ELR (cell line): ENCODE measurements at places on chromosomes 1 and 21.

DNA sequence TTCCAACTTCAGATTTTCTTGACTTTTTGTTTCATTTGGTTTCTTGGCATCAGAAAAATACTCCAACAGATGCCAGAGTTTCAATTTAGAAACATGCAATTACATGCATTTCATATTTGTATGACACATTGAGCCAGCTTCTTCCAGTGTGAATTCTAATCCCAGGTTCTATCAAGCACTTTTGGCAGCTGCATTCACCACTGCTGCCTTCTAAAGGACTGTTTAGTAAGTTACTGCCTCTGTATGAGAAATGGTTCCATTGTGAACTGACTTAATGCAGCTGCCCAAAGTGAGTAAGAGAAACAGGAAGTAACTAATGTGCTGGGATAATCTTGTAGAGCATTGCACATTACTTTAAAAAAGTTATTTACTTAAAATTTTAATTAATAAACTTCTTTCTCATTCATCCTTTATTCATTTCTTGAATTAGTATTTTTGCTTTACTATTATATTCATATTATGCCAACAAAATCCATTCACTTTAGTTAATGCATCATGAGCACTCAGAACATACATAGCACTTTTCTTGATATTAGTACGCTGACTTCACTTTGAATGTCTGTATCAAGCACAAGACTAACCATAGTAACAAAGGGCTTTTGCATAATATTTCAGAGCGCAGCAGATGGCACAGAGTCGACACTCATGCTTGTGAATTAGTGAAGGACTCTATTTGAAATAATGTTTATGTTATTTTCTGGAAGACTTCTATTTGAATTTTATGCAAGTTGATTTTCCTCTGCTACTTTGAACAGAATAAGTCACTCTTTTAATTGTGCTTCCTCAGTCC is 9.8 kb downstream of the RGS18 start:
- DNase-seq, result peak; percentile 6

- peak; percentile 10 for DNase-seq
These were observed 342.0 kb upstream of the CAMK1G start for GRCh38 chr1:209241487-209241886.

GRCh38 chr21:46151261-46151988 is 4.0 kb downstream of the FTCD start:
- DNase-seq, result no peak

GRCh38 chr1:53339736-53340635 is 12.1 kb upstream of the LRP8 start:
- no peak for DNase-seq

GRCh38 chr1:147853391-147853790 is 49.2 kb upstream of the GJA8 start:
- DNase-seq, result peak; percentile 30

- no peak for DNase-seq
These were observed 720.4 kb upstream of the ADGRL4 start for GRCh38 chr1:79726911-79727310.

GRCh38 chr1:87513255-87513654 is 184.6 kb downstream of the LMO4 start:
- no peak for DNase-seq

DNA sequence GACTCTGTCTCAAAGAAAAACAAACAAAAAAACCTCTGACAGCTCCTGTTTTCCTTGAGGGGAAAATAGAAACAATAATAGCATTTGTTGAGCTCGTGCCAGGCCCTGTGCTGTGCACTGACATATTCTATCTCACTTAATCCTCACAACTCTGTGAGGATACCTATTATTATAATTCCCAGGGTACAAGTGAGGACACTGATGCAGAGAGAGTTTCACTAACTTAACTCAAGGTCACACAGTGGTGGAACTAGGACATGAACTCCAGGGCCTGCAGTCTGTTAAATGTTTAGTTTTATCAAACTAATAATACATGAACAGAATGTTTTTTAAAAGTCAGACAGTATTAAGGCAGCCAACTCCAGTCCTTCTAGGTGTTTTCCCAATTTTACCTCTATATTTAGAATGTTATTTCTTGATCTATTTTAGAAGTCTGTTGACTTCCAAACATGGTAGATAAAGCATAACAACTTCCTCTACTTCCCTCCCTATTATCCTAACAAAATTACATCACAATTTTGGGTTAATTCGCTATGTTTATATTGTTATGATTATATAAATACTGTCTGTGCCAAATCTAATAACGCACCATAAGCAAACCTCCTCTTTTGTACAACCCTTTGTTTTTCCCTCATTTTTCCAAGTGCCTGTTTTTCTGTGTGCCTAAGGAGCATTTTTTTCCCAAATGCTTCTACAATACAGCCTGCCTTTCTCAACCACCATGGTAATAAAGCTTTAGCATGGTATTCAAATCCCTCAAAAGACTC is 4.9 kb downstream of the FNDC5 start:
- DNase-seq, result no peak

DNA sequence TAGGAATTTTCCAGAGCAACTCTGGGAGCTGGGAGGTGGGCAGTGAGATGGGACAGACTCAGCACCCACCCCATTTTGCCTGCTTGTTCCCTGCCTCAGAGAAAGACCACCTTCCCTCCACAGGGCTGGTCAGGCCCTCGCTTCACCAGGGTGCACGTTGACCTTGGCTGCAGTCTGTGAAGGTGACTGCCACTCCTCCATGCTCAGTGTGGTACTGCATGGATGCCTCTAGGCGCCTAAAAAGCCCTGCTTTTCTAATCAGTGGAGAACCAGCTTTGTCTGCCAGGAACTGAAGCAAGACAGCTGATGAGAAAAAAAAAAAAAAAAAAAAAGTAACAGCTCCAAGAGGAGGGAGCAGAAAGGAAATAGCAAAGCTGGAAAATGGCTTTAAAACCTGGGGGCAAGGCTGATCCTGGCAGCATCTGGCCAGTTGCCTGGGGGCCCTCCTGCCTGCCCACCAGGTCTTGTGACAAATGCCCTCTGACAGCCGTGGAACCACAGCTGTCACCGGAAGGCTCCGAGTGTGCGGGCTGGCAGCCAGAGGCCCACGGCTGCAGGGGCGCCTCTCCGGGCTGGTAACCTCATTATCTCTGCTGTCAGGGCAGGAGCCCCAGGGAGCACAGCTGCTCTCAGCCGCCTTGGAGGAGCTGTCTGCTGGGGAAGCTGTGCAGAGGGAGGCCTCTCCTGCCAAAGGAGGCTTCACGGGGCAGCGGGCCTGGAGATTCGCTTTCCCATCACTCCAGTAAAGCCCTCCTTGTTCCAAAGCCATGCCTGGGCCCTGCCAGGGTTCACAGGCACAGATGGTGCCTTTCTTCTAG is 13.7 kb downstream of the KIAA1614 start:
- peak; percentile 14 for DNase-seq

GRCh38 chr1:57819893-57820292 is 396.0 kb upstream of the DAB1 start:
- DNase-seq, result no peak

DNA sequence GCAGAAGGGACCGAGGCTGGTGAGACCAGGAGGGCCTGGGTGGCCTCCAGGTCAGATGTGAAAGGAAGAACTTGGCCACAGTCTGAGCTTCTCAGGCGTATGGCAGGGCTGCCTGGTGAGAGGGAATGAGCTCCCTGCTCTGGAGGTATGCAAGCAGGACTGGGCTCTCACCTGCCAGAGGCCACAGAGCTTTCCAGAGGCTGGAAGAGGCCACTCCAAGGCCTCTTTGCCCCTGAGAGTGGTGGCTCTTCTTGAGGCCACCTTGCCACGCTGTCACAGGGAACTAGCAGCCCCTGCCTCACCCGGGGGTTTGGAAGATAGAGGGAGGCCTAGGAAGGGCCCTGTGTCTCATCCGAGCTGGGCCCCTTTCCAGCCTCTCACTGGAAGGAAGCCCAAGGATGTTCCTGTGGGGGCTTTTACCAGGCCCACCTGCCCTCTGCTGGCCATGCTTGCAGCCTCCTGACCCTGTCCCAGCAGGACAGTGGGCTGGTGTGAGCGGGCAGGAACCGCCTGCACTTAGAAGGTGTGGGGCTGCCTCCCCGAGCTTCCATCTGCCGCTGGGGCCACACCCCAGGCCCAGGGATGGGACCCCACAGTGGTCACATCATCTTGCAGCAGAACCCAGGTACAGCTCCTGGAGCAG is 10.0 kb downstream of the PCSK9 start:
- DNase-seq, result no peak

GRCh38 chr1:43068911-43069310 is 103.2 kb downstream of the EBNA1BP2 start:
- DNase-seq, result no peak

GRCh38 chr1:34684266-34684665 is 70.6 kb upstream of the GJB5 start:
- DNase-seq, result no peak

DNA sequence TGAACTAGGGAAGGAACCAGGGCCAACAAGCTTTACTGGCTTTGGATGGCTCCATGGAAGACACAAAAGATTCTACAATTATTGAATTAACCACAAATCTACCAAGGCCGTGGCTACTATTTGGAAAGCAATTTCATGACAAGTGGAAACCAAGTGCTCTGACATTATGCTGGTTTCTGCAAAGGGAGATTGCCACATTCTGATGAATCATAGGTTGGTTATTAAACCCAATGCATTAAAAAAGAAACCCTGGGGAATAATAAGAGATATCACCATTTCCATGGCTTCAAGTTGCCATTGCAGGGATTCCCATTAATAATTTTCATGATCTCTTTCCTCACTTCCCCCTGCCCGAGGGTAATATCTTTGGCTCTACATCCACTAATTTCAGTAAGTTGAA is 359.2 kb upstream of the NCAM2 start:
- DNase-seq, result peak; percentile 9

GRCh38 chr21:41358193-41359166 is 3.3 kb upstream of the MX2 start:
- DNase-seq, result no peak

DNA sequence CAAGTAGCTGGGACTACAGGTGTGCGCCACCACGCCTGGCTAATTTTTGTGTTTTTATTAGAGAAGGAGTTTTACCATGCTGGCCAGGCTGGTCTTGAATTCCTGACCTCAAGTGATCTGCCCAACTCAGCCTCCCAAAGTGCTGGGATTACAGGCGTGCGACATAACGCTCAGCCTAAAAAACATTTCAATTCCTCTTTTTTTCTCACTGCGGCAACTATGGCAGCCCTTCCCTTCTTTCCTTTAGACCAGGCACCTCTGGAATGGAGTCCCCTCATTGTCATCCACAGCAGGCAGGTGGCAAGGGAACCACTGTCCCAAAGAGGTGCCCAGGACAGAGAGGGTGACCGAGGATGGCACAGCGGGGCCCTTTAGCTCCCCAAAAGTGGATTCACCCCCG is 14.1 kb downstream of the CEP104 start:
- no peak for DNase-seq

DNA sequence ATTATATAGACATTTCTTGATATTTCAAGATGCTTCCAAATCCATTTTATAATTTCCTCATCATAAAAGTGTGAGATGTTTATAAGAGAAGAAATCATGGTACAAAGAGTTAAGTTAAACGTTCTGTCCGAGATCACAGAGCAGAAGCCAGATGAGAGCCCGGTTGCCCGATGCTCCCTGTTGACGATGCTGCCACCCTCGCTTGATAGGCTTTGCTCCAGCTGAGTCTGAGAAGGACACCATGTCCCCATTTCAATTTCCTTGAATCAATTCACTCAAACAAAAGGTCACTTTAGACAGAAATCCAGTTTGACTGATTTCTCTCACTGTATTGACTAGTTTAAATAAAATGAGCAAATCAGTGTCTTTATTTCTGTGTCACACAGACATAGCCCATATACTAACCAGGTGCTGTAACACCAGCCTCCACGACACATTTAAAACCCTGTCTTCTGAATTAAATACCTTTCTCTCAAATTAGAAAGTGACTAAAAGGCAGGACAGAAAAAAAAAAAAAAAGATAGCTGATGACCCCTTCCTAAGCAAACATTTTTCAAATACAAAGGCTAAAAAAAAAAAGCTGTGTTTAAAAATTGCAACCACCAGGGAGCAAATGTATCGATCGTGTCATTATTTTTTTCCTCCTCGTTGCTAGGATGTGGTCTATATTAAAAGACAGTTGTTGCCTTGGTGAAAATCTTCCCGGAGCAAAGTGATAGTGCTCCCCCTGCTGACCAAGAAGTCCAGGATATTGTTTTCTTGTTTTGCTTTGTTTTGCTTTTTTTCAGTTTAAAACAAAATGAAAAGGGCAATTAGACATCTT is 35.2 kb downstream of the DNASE2B start:
- DNase-seq, result peak; percentile 87

- DNase-seq, result peak; percentile 54
These were observed 218.0 kb upstream of the GALNT2 start for GRCh38 chr1:229848752-229849677.

DNA sequence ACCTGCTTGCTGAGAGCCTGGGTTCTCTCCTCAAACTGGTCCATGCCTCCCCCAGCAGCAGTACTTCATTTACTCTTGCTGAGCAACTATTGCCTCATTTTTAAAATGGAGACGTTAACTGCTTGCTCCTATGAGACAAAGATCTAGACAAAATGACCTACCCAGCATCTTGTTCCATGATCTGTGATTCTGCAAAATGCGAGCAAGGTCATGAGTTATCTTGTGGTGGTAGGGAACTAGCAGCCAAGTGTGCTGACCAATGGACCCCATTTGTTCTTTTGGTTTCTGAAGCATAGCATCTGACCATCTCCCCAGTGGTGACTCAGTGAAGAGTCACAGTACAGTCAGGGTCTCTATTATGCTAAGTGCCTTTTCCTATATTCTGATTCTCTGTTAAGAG is 40.4 kb downstream of the TBX15 start:
- peak; percentile 92 for DNase-seq

- DNase-seq, result peak; percentile 78
These were observed 3.2 kb upstream of the CCNL2 start for GRCh38 chr1:1402072-1402900.

DNA sequence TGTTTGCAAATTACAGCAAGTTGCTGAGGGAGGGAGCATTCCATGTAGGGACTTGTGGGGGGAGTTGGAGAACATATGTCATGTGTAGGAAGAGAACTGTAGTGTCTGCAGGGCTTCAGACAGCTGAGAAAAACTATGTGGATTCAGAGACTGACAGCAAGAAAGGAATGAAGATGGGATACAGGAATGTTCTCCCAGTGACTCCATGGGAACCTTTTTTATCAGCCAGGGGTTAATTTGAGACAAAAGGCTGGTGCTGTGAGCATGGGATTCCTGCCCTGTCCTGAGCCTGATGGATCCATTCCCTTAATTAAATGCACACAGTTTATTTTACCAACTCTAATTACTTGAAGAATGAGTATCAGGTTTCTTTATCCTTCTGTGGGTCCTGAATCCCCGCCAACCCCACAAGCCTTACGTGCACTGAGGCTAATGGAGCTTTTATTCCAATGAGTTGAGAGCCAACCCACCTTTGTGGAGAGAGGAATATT is 26.5 kb upstream of the PLXNA2 start:
- no peak for DNase-seq

DNA sequence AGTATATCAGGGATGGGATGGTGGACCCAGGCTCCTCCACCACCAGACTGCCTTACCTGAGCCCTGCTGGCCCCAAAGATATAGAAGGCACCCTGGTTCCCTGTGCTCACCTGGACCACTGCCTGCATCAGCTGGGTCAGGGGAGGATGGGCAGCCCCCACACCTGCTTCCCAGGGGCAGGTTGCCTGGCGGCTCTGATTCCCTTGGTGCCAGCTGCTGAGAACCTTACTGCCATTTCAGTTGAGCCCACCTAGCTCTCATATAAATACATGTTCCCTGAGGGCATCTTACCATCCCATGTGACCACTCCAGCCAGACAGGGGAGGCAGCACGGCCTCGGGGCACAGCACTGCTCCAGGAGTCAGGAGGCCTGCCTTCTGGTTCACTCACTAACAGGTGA is 24.4 kb downstream of the PSEN2 start:
- no peak for DNase-seq

GRCh38 chr1:7489586-7489985 is 281.5 kb upstream of the VAMP3 start:
- no peak for DNase-seq

- DNase-seq, result no peak
These were observed 636 bp downstream of the WARS2 start for GRCh38 chr1:119139857-119140176.
